Nephron progenitor cell (in vitro differentiated cells): ENCODE measurements at places on chromosomes 4 and X.

- no peaks in the 10 kb centered on the region for H3K36me3 ChIP-seq
- no peaks in the 10 kb centered on the region for H3K4me1 ChIP-seq
- H3K27me3 ChIP-seq = peaks cover 5% of the 10 kb centered on the region
- H3K4me3 ChIP-seq = no peak overlapping the region
- H3K27ac ChIP-seq = no peak overlapping the region
- no peak for DNase-seq
These were observed 1.8 kb downstream of the SERPINA7 start for GRCh38 chrX:106036716-106037115.

- no peak for DNase-seq
- peaks cover 5% of the 10 kb centered on the region for H3K27me3 ChIP-seq
- H3K4me1 ChIP-seq = peaks cover 25% of the 10 kb centered on the region
These were observed 80.1 kb downstream of the GALNT7 start for GRCh38 chr4:173248690-173249089.

GRCh38 chr4:70713453-70714078, 8.2 kb upstream of the RUFY3 start:
- H3K27me3 ChIP-seq = peaks cover 5% of the 10 kb centered on the region
- H3K4me1 ChIP-seq = peaks cover 46% of the 10 kb centered on the region
- H3K36me3 ChIP-seq = no peaks in the 10 kb centered on the region
- no peak for DNase-seq
- H3K4me3 ChIP-seq = no peak overlapping the region
- H3K27ac ChIP-seq = peak overlapping the region; percentile 71

GRCh38 chr4:42142591-42142990, 9.9 kb downstream of the BEND4 start:
- H3K4me3 ChIP-seq = no peak overlapping the region
- H3K36me3 ChIP-seq = no peaks in the 10 kb centered on the region
- H3K27me3 ChIP-seq = peaks cover 36% of the 10 kb centered on the region
- H3K27ac ChIP-seq = no peak overlapping the region
- no peaks in the 10 kb centered on the region for H3K4me1 ChIP-seq

GRCh38 chrX:119887721-119888425, 7.8 kb upstream of the AKAP14 start:
- H3K36me3 ChIP-seq = no peaks in the 10 kb centered on the region
- DNase-seq = peak; percentile 75

GRCh38 chrX:49071877-49072711, 1.7 kb downstream of the PRAF2 start:
- H3K4me3 ChIP-seq = peak overlapping the region; percentile 85
- peaks cover 15% of the 10 kb centered on the region for H3K4me1 ChIP-seq
- peaks cover 6% of the 10 kb centered on the region for H3K36me3 ChIP-seq
- DNase-seq = no peak
- no peak overlapping the region for H3K27ac ChIP-seq

DNA sequence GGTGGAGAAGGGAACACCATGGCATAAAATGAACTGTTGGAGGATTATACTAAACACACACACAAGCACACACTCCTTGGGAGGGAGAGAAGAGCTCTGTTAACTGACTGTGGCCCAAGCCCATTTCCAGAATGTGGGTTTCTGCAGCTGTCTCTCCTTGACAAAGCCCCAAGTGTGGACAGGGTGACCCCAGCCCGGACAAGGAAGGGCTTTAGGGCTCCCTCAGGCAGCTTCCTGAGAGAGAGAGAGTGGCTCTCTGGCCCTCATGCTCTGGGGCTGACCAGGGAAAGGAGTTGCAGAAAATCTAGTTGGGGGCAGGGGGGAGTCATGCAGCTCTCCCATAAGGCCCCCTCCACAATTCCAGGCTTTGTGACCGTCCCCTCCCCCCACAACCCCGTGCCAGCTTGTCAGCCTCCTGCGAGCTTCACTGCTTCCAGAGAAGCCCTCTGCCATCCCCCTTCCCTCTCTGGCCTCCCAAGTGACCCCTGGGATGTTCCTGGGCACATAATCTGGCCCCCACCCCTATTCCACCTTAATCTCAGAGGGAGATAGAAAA, 590 bp downstream of the ARHGEF9 start:
- no peak overlapping the region for H3K27ac ChIP-seq
- H3K4me1 ChIP-seq = peaks cover 16% of the 10 kb centered on the region
- peak; percentile 12 for DNase-seq
- peaks cover 3% of the 10 kb centered on the region for H3K27me3 ChIP-seq
- H3K36me3 ChIP-seq = peaks cover 22% of the 10 kb centered on the region

GRCh38 chr4:138612428-138612827, 370.3 kb upstream of the SLC7A11 start:
- H3K4me1 ChIP-seq = no peaks in the 10 kb centered on the region
- H3K27me3 ChIP-seq = no peaks in the 10 kb centered on the region
- no peaks in the 10 kb centered on the region for H3K36me3 ChIP-seq
- H3K27ac ChIP-seq = no peak overlapping the region
- no peak overlapping the region for H3K4me3 ChIP-seq

GRCh38 chr4:118254368-118254767, 98.4 kb downstream of the PRSS12 start:
- DNase-seq = no peak
- H3K36me3 ChIP-seq = no peaks in the 10 kb centered on the region
- H3K4me3 ChIP-seq = no peak overlapping the region

DNA sequence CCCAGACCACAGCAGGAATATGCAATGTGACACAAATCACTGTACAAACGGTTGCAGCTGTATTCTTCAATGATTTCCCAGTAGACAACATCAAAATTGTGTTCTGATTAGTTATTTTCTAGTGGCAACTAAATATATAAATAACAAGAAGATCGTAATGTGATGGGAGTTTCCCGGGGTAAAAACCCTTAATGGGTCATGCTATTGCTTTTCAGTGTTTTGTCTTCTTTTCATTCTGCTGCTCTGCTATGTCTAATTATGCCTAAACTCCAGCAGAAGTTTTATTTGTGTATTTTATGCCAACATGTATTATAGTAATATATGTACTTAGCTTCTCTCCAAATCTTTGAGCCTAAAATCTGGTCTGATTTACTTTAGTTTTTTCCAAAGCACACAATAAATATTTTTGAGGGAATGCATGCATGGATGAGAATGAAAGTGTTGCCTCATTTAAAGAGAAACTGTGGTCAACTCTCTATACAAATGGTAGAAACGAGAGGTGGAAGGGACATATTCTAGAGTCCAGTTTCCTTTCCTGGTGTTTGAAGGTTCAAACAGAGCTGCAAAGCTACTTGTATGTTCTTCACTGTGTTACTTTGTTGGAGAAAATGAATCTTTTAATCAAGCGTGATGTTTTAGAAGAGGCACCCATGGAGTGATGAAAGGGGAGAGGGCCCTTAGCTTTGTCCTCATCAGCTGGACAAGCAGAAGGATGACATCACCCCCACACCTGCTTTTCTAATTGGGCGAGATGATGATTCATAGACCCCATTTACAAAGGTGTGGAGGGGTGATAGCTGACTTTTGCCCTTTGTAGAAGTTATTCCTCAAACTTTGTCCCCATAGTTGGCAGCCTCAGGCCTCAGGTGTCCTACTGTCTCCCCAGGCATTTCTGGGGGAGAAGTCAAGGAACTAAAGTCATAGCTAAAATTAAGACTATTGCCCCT, 129.7 kb downstream of the FRAS1 start:
- H3K4me1 ChIP-seq = peaks cover 18% of the 10 kb centered on the region
- peaks cover 8% of the 10 kb centered on the region for H3K36me3 ChIP-seq
- DNase-seq = no peak

DNA sequence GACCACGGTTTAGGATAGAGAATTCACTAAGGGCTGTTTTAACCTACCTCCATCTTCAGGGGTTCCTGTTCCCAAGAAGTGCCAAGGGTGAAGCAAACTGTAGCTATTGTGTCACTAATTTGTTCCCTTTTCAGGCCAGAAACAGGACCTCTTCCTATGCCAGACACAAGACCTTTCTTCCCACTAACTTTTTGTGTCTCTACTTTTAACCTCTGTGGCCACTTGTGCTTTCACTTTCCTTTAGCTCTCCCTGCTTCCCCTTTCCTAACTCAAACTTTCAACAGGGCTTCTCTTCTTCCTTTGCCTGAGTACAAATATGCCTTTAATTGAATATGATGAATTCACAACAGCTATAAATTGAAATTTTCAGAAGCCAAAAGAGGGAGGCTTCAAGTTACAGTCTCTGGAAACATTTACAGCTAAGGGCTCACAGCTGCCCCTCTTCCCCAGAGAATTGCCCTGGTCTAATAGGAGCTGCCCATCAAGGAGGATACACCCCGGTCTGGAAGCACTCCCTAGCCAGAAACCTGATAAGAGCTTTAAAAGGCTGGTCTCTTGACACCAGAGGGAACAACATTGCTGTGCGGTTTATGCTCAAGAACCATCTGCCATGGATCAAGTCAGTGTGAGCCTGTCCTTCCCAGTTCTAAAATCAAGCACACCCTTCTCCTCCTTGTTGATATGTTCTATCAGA, 61.7 kb upstream of the PLS3 start:
- peaks cover 34% of the 10 kb centered on the region for H3K4me1 ChIP-seq
- H3K36me3 ChIP-seq = no peaks in the 10 kb centered on the region
- no peak overlapping the region for H3K4me3 ChIP-seq
- DNase-seq = peak; percentile 4
- H3K27ac ChIP-seq = peak overlapping the region; percentile 64

- peak overlapping the region; percentile 25 for H3K27ac ChIP-seq
- peak; percentile 8 for DNase-seq
- peaks cover 8% of the 10 kb centered on the region for H3K4me1 ChIP-seq
- H3K36me3 ChIP-seq = peaks cover 19% of the 10 kb centered on the region
These were observed 35.7 kb downstream of the LDB2 start for GRCh38 chr4:16862697-16863096.

GRCh38 chr4:102705391-102705935, 55.3 kb downstream of the MANBA start:
- no peak for DNase-seq
- no peaks in the 10 kb centered on the region for H3K27me3 ChIP-seq
- H3K4me3 ChIP-seq = no peak overlapping the region
- H3K27ac ChIP-seq = no peak overlapping the region
- peaks cover 48% of the 10 kb centered on the region for H3K36me3 ChIP-seq

GRCh38 chrX:12583543-12583942, 207.7 kb upstream of the PRPS2 start:
- H3K36me3 ChIP-seq = no peaks in the 10 kb centered on the region
- no peaks in the 10 kb centered on the region for H3K4me1 ChIP-seq
- peaks cover 10% of the 10 kb centered on the region for H3K27me3 ChIP-seq
- no peak overlapping the region for H3K4me3 ChIP-seq
- DNase-seq = no peak

DNA sequence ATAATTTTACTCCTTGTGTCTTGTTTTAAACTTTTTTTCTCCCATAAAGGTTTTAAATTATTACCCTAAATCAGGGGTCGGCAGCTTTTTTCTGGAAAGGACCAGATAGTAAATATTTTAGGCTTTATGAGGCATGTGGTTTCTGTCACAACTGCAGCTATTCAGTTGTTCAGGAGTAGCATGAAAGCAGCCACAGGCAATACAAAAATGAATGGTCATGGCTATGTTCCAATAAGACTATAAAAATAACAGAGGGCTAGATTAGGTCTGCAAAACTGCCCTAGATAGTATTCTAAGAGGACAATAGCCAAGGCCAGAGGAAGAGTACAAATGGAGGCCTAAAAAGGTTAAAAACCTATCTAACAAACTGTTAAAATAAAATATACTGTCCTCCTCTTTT, 24.6 kb downstream of the HERC5 start:
- no peak overlapping the region for H3K4me3 ChIP-seq
- no peaks in the 10 kb centered on the region for H3K36me3 ChIP-seq
- no peaks in the 10 kb centered on the region for H3K27me3 ChIP-seq
- peaks cover 5% of the 10 kb centered on the region for H3K4me1 ChIP-seq
- DNase-seq = no peak
- H3K27ac ChIP-seq = no peak overlapping the region

DNA sequence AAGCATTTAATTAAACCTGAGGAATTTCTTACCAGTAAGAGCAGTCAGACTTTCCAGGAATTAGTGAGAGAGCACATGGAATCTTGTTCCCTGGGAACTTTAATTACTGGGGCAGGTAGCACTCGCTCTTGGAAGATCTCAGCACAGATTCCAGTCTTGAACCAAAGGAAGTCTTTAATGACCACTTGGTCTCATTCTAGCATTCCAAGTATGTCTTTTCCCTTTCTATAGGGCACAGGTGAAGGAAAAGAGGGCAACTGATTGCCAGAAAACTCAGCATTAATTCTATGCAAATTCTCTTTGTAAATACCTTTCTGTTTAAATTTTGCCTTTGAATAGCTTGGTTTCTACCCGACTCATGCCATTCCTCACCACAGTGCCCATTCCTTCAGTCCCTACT, 236.6 kb downstream of the LDB2 start:
- no peak overlapping the region for H3K27ac ChIP-seq
- H3K27me3 ChIP-seq = peaks cover 3% of the 10 kb centered on the region
- no peak for DNase-seq
- peaks cover 9% of the 10 kb centered on the region for H3K4me1 ChIP-seq
- peaks cover 37% of the 10 kb centered on the region for H3K36me3 ChIP-seq
- no peak overlapping the region for H3K4me3 ChIP-seq

GRCh38 chr4:190121759-190122158, 51.8 kb upstream of the DUX4 start:
- DNase-seq = no peak
- H3K36me3 ChIP-seq = no peaks in the 10 kb centered on the region
- H3K27me3 ChIP-seq = no peaks in the 10 kb centered on the region

DNA sequence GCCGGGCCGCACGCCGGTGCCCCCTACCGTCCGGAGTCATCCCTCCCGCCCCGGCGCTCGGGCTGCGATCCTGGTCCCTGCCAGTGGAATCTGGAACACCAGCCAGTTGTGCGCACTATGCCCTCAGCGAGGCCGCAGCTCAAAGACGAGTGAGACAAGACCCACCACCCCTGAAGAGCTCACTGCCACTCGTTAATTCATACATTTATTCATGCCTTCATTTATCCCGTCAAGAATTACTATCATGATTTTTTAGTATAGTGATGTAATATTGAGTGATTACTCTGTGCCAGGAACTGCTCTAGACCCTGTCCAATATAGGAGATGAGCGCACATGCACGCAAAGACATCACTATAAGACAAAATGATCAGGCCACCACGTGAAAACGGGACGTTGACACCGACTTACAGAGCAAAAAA, 247 bp upstream of the PPA2 start:
- peaks cover 12% of the 10 kb centered on the region for H3K27me3 ChIP-seq
- peak overlapping the region; percentile 99 for H3K4me3 ChIP-seq
- peaks cover 21% of the 10 kb centered on the region for H3K36me3 ChIP-seq
- H3K4me1 ChIP-seq = peaks cover 21% of the 10 kb centered on the region
- no peak overlapping the region for H3K27ac ChIP-seq

DNA sequence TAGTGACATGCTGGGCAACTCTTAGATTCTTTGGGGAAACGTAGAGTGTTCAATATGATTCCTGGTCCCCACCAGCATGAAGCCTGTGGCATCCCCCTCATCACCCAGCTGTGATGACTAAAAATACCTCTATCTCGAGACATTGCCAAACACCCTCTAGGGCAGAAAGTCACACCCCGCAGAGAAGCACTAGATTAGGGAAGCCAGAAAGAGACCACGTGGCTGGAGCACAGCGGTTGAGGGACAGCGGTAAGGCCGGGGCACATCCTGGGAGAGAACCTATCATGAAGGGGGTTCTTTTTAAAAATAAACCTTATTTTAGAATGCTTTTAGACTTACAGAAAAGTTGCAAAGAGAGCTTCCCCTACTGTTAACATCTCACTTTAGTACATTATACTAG, 11.0 kb downstream of the FAT1 start:
- H3K27ac ChIP-seq = no peak overlapping the region
- no peaks in the 10 kb centered on the region for H3K27me3 ChIP-seq
